Neural progenitor cell (in vitro differentiated cells): ENCODE measurements at places on chromosomes 1 and 21. TPM values are rescaled to one million over a fixed set of nuclear protein-coding genes. Genes with fewer than 3 reads are reported as not detected.
A peak's percentile ranks its signal among the peaks of the same experiment; 100 is the strongest.

GRCh38 chr21:35319684-35320283 lies 270.7 kb upstream of the RUNX1 start:
- DNase-seq = no peak

DNA sequence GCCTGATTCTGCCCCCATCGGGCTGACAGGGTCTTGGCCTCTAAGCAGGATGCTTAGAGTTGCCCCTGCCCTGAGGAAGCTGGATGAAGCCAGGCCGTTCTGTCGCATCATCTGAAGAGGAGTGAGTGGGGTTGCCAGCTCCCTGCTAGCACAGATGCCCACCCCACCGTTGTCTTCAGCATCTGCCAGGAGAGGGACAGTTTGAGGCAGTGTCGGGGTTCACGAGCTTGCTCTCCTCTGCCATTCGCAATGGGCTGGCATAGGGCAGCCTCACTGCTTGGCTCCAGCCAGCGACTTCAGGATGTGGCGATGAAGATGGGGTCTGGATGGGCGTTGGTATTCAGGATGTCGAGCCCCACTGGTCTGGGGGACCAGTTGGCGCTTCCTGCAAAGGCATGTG lies 145.7 kb upstream of the VAMP3 start:
- DNase-seq = no peak

DNA sequence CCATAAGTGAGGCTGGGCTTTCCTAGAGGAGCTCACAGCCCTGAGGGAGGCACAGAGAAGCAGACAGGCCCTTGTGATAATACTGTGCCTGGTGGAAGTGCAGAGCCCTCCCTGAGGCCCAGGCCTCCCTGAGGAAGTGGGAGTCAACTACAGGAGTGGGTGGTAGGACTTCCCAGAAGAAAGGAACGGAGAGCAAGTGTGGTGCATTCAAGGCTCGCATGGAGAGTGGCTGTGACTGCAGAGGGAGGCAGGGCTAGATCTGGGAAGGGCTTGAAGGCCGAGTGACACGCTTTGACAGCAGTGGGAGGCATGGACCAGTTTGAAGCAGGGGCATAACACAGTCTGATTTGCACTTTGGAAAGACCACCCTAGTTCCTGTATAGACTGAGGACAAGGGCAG lies 37.3 kb downstream of the AZIN2 start:
- DNase-seq = no peak

DNA sequence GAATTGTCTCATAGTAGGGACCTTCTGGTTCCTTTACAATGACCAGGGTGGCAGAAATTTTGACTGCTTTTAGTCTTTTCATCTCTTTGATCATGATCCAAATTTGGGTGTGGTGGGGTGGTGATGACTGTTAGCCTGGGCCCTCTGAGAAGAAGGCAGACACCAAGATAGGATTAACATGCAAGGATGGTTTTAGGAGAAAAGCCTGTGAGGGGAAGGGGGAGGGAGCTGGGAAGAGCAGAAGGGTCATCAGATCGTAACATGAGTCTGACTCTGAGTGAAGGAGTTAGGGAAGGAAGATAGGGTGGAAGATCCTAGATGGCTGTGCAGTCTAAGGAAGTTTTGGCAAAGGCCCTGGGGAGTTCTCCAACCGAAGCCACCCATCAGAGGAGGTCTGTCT lies 28.5 kb upstream of the CAMSAP2 start:
- no peak for DNase-seq

- DNase-seq = no peak
Measured at GRCh38 chr1:45051005-45051772, 39.1 kb downstream of the UROD start.

- DNase-seq = no peak
Measured at GRCh38 chr1:169680377-169681019, 30.9 kb downstream of the SELL start.

NEXN gene
- 2.0 and 2.4 TPM in 2 replicates for total RNA-seq

- no peak for DNase-seq
Measured at GRCh38 chr1:203842559-203842876, 18.9 kb upstream of the SNRPE start.

DNA sequence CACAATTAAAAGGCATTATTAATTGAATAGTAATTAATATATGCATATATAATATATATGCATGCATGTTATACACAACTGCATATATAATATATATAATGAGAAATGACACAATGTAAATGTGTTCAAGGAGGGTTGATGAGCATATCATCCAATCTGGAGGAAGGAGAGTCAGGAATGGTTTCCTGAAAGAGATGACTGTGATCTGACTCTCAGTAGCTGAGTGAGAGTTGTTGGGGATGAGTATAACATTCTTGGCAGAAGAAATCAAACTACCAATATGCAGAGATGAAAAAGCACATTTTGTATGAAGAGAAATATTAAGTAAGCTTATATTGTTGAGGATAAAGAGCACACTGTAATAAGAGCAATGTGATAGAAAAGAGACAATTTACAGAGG lies 37.3 kb downstream of the F13B start:
- DNase-seq = no peak

DNA sequence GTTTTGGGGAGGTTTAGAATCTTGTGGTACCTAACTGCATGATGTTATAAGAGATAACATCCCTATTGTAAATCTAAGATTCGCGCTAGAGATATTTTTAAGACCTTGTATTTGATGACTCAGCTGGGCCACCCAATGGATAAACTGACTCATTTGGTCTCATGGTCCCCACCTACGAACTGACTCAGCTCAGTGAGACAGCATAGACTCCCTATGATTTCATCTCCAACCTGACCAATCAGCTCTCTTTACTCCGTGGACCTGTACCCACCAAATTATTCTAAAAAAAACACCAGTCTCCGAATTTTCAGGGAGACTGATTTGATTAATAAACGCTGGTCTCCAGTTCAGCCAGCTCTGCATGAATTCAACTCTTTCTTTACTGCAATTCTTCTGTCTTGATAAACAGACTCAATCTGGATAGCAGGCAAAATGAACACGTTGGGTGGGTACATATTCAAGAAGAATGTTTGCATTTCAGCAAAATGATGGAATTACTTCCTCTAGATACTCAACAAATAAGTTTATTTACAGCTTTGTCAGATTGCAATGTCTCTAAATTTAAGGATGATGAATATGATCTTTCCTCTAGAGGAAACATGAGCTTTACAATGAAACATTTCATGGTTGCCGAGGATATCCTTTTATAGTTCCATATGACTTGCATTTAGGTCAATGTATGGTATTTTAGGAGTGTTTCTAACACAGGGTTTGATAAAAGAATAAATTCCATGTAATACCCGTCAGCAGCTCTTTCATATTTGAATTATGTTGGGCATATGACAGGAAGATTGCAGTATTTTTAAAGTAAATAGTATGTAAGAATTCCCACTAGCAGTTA lies 516.6 kb upstream of the RGS18 start:
- DNase-seq = no peak

DNA sequence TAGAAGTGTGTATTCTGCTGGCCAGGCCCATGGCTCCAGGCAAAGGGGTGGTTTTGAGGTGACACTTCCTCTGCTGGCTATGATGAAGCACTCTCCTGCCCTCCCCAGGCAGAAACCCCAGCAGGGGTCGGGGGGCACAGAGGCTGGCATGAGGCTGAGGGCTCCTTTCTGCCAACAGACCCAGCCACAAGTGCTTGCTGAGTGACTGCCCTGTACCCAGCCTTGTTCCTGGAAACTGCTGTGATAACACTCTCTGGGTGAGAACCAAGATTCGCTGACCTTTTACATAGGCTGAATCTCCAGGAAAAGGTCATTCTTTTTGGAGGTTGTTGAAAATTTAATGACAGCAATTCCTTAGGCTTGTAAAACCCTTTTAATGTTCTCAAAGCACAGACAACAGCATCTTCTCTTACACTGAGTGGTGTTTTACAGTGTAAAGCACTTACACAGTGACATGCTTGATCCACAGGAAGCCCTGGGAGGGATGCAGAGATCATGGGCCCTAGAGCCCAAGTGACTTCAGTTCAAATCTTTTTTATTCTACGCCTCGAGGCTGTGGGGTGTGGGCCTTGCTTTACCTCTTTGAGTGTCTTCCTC lies 155.5 kb upstream of the FGGY start:
- DNase-seq = no peak

NHLH1 gene
- 0.07 and 0.22 TPM in 2 replicates for total RNA-seq

DYNLT5 gene
- 0.22 TPM in 1 of 2 replicates, not detected in the other for total RNA-seq

GRCh38 chr1:93288558-93288957 lies 57.1 kb upstream of the DR1 start:
- no peak for DNase-seq

DNA sequence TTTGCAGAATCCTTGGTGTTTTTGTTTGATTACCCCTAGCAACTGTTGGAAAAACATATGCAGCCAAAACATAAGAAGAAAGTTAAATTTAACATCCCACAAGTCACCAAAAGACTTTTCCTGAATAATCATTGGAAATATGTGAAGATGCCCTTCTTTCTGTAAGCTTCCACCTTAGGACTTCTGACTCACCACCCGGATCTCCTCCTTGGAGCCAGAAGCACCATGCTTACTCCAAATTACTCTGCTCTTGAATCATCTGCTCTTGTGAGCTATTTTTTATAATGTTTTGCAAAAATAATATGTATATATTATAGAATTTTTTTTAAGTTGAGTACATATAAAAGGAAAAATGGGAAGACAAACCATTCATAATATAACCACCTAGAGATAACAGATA lies 391.7 kb downstream of the KCTD3 start:
- DNase-seq = no peak

DNA sequence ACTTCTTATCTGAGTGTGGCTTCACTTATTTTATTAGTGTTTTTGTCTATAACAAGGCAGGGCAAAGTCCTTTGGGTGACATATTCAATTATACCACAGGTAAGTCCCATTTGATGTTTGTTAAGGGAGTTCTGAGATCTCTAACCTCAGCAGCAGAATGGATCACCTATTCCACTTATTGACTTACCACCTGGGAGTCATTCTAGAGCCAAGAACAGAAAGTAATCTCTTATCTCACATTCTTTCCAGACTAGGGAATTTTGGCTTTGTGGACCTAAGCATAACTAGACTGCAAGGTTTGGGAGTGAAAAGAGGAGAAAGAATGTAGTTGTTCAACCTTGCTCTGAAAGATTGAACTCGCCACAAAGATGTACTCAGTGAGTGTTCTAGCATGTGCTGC lies 13.2 kb downstream of the FNDC7 start:
- no peak for DNase-seq

DNA sequence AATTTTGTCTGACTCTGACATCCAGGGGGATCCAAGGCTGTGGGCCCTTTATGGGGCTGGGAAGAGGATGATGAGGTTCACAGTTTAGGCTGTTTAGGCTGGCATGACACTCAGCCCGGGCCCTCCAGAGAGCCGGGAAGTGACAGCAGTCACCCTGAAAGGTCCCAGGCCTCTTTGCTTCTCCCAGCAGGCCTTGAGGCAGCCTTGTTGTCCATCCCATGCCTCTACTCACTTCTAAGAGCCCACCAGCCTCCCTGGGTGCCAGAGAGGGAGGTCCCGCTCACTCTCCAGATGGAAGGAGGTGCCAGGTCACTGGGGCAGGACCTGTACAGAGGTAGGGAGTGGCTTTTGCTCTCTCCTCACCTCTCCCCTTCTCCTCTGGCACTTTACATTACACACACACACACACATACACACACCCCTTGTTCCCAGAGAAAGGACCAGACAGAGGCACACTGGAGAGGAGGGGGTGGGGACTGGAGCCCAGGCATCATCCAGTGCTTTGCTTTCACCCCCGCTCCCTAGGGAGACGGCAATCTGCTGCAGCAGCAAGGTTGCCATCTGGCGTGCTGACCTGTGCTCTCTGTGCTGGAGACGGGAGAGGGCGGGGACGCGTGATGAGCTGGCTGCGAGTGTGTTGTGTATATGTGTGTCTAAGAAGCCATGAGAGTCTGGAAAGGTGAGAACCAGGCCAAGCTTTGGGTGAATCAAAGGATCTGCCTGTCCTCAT lies 4.6 kb downstream of the KLHDC8A start:
- DNase-seq = peak; percentile 66

- no peak for DNase-seq
Measured at GRCh38 chr1:45785583-45785982, 17.8 kb upstream of the MAST2 start.

AKT3 gene
- 25.9 and 36.2 TPM in 2 replicates for total RNA-seq

MEF2D gene
- total RNA-seq = 1.8 and 7.1 TPM in 2 replicates

LRRN2 gene
- total RNA-seq = 1.9 and 7.2 TPM in 2 replicates

GRCh38 chr1:216119600-216119999 lies 303.6 kb downstream of the USH2A start:
- peak; percentile 17 for DNase-seq

CCDC190 gene
- total RNA-seq = not detected in 2 replicates

- DNase-seq = no peak
Measured at GRCh38 chr1:167627865-167628641, 2.0 kb upstream of the RCSD1 start.

- DNase-seq = no peak
Measured at GRCh38 chr1:169491845-169492281, 6.1 kb upstream of the SLC19A2 start.

GRCh38 chr1:67771152-67771551 lies 62.1 kb downstream of the GNG12 start:
- DNase-seq = no peak

GRCh38 chr1:237975376-237975775 lies 84.7 kb upstream of the ZP4 start:
- no peak for DNase-seq

DNA sequence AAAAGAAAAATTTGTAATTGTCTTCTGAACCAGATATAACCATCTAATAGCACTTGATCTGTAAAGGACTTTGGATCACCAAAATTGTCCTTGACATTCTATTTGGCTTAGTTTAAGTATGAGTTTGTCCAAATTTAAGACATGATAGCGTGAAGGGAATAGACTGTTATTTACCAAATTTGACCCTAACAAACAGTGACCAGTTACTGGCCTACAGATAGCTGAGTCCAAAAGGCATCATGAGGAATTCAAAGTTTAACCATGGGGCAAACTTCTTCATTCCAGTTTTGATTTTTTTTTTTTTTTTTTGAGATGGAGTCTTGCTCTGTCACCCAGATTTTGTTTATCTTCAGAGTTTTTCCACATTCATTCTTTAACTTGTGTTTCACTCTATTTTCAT lies 38.5 kb downstream of the CLIC4 start:
- DNase-seq = no peak

GRCh38 chr1:25767437-25767770 lies 32.6 kb upstream of the SELENON start:
- no peak for DNase-seq

C1orf53 gene
- 1.4 and 5.4 TPM in 2 replicates for total RNA-seq

DNA sequence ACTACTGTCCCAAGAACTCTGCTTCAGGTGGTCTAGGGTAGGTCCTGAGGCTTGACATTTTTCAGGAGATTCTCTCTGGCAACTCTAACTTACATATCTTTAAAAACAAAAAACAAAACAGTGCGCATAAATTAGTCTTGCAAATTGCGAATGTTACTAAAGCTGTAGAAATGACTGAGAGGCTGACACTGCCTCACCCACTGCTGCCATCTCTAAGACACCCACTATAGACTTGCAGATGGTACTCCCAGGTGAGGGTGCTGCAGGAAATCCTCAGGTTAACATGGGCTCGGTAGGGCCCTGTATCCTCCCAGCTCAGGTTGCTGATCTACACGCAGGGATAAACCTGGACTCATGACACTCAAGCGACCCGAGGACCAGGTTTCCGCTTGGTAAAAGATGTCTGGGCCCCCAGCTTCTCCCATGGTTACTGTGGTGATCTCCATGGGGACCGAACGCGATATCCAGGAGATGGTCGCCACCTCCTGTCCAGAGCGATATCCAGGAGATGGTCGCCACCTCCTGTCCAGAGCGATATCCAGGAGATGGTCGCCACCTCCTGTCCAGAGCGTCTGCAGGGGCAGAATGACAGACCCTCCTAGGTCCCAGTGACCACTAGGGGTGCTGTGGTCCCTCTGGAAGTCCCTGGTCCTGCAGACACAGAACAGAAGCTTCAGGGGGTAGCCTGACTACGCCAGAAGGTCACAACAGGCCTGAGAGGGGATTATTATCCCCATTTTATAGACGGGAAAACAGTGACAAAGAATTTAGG lies 16.2 kb upstream of the LY9 start:
- DNase-seq = peak; percentile 60
